ENCODE measurements at places on chromosomes 1 and 21.

DNA sequence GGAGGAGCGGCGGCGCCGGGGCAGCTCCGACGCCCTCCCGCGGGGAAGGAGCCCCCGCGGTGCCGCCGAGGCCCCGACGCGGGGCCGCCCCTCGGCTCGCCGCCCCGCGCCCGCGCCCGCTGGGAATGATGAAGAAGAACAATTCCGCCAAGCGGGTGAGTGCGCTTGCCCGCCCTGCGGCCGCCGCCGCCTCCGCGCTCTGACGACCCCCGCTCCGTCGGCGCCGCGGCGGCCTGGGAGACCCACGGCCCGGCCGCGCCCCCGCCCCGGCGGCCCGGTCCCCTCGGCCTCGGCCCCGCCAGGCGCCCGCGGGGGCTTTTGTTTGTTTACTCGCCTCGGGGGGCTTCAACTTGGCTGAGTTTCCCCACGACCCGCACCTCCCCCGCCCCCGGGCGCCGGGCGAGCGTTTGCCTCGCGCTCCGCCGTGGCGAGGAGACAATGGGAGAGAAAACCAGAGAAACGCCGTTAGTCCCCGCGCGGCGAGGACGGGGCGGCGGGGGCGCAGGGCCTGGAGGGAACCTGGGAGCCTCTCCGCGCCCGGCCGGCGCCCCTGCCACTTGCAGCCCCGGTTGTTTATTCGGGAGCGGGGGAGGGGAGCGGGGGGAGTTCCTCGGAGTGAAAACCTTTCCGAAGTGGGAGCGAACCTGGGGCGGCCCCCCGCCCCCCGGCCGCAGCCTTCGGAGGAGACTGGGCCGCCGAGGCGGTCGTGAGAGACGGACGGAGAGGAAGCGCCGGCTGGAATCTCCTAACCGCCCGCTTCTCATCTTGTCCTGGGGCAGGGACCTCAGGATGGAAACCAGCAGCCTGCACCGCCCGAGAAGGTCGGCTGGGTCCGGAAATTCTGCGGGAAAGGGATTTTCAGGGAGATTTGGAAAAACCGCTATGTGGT lies 661 bp downstream of the PLEKHO1 start:
- no peak for DNase-seq

- peak; percentile 77 for DNase-seq
These were observed 14.8 kb upstream of the PTPRC start for GRCh38 chr1:198623752-198624647.

DNA sequence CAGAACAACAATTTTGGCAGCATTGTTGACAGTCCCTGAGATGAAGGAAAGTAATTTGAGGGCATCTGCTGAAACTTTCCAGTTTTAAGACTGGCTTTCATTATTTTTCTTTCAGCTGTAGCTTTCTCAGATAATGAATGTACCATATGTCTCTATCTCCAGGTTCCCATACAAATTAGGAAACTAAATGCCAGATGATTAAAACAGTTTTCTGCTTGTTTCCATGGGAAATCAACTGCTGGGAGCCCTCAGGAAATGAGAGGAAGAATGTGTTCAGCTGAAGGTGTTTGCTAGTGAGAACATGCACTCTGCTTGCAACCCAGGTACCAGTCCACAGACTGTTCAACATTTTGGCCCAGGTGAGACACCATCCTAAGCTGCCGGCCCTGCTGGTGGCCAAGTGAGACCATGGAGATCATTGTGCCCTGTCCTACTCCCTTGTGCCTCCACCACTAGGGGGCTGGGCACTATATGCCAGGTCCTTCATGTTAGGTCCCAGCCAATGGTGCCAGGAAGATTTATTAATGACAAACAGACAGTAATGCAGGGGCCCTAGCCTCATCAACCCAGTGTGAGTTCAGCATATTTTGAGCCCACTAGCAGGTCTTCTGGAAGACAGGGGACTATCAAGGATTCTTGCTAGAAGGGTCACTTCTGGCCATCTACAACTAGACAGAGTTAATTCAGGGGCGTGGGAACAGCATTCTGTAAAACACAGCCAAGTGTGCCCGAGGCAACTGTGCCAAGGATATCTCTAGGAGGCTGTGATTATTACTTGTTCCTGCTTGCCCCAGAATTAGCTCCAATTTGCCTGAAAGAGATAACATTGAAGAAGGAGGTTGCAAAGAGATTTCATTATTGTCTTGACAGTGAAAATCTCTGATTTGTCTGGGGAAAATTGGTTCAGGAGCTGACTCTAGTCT lies 17.0 kb upstream of the LRRC8C start:
- no peak for DNase-seq

- peak; percentile 38 for DNase-seq
These were observed 28.5 kb upstream of the PKP1 start for GRCh38 chr1:201254625-201255478.

- DNase-seq = peak; percentile 97
These were observed 146.0 kb downstream of the PLA2G4A start for GRCh38 chr1:186974774-186975181.

DNA sequence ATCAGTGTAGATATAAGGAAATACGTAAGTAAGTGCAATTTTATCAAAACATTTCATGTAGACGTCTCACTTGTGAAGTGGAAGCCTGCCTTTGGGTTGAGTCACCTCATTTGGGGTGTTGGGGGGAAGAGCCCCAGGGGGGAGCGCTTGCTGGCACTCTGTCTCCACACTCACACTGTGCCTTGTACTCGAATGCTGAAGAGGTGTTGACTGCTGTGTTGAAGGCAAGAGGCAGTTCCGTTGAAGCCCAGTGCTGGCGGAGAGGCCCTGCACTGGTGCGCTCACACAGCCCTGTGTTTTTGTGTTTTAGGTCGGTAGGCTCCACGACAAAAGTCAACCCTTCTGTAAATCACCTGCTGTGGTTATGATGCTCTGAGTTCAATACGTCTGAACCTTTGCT lies 131.9 kb upstream of the COL6A1 start:
- DNase-seq = no peak

DNA sequence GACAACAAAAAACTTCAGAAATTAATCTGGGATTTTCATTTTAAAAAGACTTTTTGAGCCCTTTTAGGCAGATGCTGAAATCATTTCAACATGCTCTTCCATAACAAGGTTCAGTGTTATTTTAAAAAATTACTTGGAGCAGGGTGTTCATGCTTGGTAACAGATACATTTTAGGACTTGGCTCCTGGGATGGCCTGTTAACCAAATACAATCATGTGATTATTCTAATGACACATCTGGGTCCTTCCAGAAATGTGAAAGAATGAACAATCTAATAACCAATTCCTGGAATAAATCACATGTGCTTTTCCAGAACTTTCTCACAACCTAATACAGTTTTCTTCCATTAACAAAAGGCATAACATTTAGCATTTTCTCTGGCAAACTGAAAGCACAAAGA lies 379.8 kb upstream of the RUNX1 start:
- peak; percentile 9 for DNase-seq

- no peak for DNase-seq
These were observed 903.7 kb downstream of the ADGRL2 start for GRCh38 chr1:82704393-82704792.

DNA sequence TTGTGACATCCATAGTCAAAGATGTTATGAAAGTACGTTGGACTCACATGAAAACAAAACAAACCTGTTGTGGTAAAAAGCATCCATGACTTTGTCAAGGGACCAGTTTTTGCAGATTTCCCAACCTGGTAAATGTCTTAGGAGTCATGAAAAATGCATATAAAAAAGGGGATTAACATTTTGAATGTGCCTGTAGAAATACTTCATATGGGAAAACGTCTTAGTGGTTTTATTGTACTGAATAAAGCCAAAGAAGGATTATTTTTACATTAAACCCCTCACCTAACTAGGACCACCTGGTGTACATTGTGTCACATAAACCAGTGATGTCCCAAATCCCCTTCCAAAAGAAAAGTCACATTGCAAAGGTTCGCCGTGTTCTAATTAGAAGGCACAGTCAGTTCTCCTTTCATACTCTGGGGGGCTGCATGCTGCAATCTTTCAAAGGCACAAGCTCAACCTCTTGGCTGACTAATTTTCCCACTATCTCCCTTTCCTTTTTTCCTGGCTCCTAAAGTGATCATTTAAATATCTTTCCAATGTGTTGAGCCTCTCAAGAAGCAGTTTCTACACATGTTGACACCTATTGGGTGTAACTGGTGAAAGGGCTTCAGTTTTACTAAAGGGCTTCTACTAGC lies 119.8 kb upstream of the SPAG17 start:
- peak; percentile 42 for DNase-seq

DNA sequence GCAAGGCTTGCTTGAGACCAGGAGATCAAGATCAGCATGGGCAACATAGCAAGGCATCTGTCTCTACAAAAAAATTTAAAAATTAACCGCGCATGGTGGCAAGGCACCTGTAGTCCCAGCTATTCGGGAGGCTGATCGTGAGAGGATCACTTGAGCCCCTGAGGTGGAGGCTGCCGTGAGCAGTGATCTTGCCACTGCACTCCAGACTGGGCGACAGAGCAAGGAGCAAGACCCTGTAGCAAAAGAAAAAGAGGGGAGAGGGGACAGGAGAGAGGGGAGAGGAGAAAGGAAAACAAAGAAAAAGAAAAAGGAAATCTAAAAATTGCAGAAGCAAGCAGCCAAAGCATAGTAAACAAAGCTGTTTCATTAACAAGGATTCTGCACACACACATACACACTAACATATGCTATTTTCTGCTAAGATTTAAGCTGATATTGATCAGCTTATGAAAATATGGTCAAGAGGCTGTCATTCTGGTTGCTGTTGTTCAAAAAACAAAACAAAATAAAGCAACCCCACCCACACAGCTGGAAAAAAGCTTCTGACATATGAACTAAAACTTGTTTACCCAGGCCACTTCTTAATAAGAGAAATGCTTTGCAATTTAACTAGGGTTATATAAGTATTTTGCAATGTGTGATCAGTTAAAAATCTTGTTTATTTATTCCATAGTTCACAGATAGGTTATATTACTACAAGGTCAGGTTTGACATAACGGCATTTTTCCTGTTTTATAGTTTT lies 1.8 kb downstream of the ARNT start:
- DNase-seq = no peak

DNA sequence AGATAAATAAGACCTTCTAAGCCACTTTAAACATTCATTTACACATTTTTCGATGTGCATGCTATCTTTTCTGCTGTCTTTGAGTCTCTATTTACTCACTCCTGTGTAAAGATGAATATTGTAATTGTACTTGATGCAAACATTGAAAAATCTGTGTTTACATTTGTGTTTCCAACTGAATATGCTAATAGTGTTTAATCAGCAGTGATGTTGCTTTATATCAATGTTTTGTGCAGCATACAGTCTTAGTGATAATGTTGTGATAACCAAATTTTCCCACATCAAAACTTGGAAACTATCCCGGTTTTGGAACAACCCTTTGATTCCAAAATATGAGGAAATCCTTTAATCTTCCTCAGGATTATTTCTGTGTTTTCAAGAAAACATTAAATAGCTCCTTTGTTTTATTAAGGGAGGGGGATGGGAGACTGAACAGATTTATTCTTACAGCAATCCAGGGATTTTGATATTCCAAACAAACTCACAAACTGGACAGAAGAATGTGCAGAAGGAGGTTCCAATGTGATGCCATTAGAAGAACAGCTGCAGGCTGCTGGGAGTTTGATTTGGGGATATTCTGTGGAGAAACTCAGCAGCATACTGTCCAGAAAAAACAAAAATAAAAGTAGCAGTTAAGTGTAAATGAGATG lies 248.0 kb downstream of the S1PR1 start:
- DNase-seq = no peak

GRCh38 chr1:56266359-56266758 lies 313.0 kb downstream of the PLPP3 start:
- DNase-seq = no peak

DNA sequence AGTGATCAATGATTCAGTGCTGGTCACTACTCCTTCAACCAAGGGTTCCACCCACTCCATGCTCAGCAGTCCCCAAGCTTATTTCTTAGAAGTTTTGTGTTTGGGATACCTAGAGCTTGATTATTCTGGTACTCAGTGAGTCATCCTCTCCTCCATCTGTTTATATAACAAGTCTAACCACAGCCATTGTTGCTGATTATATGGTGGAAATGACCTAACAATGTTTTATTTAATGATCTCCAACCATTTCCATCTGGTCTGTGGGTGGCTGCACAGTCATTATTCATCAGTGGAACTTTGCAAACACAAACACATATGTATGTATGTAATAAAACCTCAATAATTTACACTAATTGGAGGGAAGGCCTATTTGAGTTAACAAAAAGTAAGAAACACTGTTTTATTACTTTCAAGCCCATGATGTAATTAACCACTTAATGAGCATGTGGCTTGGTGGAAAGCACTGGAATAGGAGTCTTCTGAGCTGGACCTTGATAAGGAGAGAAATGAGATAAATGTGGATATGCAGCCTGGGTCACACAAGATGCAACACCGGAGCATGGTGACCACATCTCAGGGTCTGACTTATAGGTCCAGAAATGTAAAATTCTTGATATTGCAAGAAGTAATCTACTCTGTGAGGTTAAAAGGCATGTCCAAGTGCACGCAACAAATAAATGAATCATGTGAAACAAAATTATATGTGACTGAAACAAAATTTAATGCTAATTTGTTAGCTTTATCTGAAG lies 99.0 kb upstream of the WLS start:
- peak; percentile 83 for DNase-seq

DNA sequence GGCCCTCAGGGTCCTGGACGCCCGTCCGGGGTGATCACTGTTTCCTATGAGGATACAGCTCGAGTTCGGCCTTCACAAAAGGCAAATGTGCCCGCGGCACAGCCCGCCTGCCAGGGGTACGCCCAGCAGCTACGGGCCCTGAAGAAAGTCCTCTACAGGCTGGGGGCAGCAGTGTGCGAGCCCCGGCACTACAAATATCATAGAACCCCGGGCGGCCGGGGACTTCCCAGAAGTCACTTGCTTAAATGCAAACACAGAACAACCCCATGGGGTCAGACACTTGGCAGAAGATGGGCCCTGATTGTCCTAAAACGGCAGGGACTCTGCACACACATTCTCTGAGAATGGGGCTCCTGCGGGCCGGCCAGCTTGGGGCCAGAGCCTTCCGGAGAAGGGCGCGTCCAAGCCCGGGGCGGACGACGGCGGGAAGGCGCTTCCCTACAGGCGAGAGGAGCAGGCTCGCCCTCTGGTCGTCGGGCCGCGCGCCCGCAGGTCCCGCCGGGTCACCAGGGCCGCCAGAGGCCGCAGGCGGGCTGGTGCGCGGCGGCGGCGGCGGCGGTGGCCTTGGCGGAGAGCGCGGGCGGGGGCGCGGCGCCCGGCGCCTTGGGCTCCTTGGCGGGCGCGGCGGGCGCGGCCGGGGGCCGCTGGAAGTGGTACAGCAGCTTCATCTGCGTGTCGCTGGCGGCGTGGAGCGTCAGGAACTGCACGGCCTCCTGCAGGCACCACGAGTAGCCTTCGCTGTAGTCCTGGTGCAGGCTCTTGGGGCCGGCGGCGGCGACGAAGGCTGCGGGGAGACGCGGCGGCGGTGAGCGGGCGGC lies 888 bp downstream of the HES5 start:
- peak; percentile 48 for DNase-seq

GRCh38 chr1:112625696-112626095 lies 6.1 kb downstream of the CAPZA1 start:
- DNase-seq = peak; percentile 11

DNA sequence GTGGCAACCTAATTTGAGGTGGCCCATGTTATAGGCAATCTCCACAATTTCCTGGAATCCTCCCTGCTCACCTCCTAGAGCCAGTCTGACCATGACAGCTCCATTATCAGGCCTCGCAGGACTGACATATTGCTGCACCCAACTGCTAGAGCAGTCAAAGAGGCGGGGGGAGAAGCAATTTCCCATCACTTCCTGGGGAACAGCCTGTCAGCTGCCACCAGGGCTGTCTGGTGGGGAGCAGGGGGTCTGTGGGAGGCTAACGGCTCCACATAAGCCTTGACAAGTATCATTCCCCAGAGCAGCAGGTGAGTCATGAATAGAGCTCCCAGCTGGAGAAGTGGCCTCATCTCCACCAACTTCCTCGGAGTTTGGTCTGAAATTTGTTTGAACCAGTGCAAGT lies 322.9 kb downstream of the MATN1 start:
- DNase-seq = no peak
